CD4-positive, alpha-beta T cell treated with Interleukin-6 for 4 hours (primary cell): ENCODE measurements at places on chromosomes 3 and 15.
A peak's percentile ranks its signal among the peaks of the same experiment; 100 is the strongest.

DNA sequence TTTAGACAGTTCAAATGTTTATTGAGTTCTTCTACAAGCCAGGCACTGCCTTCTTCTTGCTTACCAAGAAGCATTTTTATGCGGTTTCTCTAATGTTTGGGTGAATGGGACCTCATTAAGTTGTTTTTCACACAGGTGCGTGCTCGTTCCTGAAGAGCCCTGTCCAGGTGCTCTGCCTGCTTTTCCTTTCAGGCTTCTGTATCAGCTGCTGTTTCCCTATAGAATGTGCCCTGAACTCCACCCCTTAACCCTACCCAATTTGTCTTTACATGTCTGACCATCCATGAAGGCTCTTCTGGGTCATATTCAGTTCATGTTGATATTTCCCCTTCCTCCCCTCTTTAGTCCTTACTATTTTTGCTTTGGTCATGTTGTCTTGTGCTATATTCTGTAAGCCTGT lies 22.4 kb upstream of the GOLGA6L10 start:
- no peak for DNase-seq

- DNase-seq: no peak
Observed at GRCh38 chr3:146546366-146546965, 2.1 kb upstream of the PLSCR1 start.

DNA sequence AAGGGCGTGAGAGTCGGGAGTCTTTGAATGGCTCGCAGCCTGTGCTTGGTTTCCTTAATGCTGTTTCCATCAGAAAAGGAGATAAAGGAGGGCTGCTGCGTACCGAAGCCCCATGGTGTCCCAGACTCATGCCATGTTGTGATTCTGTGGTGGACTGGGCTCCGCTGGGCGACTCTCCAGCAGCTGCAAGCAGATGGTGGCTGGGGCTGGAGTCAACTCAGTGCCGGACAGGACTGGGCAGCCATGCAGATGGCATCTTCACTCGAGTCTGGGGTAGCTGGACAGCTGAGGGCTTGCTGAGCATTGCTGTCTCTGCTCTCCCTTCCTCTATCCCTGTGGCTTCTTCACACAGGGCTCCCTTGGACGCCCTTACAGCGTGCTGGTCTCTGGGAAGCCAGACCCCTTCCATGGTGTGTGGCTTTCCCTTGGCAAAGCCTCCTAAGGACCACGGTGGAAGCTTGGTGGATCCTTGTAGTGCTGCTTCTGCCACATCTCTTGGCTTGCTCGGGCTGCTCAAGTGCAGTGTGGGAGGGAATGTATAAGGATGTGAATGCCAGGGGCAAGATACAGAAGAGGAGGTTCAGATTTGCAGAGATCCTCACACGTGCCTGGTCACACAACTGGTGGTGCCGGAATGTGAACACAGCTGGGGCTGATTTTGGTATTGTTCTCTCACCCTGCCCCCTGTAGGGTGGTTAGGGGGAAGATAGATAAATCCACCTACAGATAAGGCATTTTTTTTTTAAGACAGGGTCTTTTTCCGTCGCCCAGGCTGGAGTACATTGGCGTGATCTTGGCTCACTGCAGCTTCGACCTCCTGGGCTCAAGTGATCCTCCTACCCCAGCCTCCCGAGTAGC lies 9.0 kb downstream of the NIPA1 start:
- DNase-seq: no peak

- DNase-seq: no peak
Observed at GRCh38 chr3:22734756-22735155, 468.4 kb upstream of the UBE2E2 start.

DNA sequence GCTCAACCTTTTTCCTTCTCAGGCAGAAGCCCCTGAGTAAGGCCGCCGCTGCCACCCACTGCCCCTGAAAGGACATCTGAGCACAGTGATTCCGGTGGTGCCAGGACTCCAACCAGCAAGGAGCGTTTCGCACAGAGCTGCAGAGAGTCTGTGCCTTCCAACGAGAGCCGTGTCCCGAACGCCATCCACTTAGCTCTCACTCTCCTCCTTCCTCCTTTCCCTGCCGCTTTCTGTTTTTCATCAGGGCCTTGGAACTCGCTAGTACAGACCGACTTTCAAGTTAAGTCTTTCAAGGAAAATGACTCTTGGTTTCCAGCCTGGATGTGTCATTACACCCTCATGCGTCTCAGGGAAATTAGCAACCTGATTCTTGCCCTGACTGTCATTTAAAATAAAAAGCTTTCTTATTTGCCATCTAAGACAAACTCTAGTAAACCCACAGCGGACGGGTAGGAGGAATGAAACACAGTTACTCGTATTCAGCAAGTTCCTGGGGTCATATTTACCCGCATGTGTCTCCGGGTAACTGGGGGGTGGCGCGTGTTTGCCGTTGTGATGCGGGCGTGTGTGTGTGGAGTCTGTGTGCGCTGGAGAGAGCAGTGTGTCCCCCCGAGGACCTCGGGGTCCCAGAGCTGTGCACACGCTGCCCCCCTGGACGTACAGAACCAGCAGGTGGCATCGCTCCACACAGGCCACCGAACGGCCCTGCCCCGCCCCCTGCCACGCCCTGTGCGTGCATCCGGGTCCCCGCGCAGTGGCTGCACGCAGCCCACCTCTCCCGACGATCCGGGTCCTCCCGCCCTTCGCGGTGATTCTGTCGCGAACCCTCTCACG lies 30.4 kb upstream of the ALDH1A3 start:
- peak; percentile 63 for DNase-seq

GRCh38 chr3:46484911-46485778 lies 12.6 kb upstream of the RTP3 start:
- no peak for DNase-seq

DNA sequence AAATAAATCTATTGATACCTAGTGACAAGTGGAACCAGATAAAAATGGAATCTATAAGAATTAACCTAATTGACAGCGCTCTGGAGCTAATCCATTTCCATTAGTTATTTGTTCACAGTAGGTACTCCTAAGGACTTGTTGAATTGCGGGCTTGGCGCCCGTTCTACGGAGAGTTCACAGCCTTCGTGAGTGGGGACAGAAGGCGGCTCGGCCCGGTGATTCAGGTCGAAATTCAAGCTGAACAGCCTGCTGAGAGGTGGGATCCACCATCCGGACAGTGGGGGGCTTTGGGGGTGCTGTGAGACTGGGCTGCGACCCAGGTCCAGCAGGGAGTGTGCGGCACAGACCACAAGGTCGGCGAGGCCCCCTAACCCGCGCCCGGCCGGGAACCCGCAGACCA lies 779 bp upstream of the CTNNB1 start:
- peak; percentile 39 for DNase-seq

GRCh38 chr3:120424976-120425570 lies 25.7 kb downstream of the FSTL1 start:
- DNase-seq: no peak

DNA sequence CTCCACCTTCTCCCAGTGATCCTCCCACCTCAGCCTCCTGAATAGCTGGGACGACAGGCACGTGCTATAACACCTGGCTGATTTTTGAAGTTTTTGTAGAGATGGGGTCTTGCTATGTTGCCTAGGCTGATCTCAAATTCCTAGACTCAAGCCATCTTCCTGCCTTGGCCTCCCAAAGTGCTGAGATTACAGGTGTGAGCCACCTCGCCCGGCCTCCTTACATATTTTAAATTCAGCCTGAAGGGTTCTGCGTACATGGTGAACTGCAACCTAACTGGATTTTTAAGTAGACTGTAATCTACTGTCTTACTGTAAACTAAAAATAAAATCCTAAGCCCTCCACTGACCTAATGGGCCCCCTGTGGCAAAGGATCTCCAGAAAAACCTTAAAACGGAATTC lies 34.1 kb downstream of the MASP1 start:
- DNase-seq: no peak

DNA sequence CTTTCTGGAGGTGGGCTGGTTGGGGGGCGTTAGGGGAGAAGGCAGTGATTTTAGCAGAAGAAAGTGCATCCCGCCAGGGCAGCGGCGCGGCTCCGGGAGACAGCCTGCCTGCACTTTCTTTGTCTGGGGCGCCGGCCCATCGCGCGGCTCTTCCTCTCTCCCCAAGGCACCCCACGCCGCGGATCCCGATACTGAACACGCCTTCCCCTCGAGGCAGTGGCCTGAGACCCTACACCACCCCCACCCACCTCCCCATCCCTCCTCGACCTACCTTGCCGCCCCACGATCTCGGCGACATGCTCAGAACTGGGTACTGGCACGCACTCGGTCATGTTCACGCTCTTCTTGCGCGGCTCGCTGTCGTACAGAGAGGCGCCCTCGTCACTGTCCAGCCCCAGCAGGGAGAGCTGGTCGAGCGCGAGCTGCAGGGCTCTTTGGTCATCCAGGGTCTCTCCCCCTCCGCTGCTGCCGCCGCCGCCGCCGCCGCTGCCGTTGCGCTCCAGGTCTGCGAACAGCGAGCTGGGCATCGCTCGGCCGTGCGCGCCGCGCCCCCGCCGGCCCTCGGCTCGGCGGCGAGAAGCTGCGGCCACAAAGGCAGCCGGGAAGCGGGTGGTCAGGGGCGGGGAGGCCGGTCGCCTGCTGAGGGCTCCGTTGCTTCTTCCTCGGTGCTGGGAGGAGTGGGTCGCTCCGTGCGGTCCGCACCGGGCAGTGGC lies 483 bp downstream of the MEX3B start:
- DNase-seq: peak; percentile 28

DNA sequence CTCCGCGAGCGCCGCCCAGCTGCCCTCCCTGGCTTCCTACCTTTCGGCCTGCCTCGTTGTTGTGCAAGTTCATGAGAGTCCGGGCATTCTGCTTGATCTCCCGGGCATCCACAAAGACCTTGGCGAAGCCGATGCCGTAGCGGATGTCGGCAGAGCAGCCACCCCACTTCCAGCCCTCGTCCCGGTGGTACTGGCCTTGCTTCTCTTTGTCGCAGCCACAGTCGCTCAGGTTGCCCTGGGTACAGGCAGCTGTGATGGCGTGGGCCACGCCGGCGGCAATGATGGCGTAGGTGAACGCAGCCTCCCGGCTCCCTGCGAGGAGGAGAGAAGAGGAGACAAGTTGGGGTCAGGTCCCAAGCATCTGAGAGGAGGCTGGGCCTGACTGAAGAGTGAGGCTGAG lies 25.4 kb downstream of the WNT7A start:
- DNase-seq: no peak

DNA sequence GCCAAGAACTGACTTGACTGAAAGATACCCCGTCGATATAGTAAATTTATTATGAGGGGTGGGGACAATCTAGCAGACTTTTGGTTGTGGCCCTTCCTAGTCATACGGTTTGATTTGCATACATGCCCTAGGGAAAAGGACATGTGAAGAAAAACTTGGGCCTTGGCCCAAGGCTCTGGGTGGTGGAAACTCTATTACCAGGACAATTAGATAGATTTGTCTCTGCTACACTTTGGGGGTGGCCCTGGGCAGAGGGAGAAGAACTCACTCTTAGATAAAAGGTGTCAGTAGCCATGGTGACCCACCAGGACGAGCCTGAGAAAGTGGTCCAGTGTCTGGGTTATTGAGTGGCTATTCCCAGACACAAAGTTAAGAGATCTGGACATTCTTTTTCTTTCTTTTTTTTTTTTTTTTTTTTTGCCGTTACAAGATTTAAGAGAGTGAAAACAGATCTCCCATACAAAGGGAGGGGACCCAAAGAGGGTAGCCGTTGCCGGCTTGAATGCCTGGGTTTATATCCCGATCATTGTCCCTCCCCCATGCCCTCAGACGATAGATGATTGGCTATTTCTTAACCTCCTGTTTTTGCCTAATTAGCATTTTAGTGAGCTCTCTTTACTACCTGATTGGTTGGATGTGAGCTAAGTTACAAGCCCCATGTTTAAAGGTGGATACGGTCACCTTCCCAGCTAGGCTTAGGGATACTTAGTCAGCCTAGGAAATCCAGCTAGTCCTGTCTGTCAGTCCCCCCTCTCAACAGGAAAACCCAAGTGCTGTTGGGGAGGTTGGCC lies 96.4 kb upstream of the SMAD3 start:
- no peak for DNase-seq

DNA sequence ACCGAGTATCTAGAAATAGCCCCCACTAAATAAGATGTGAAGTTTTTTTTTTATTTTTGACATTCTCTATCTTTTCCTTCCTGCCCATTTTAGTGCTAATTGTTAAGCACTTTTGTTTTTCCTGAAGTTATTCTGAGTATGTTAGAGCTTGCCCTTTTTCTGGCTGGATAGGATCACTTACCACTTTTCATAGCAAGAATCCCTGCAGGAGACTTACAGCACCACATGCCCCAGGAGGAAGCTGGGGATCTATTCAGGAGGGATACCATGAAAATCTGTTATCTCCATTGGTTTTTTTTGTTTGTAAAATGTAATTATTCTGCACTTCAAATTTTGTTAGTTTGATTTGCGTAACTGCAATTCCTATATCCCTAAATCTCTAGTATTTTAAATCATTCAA lies 968.4 kb downstream of the ZPLD1 start:
- no peak for DNase-seq

- DNase-seq: peak; percentile 74
Observed at GRCh38 chr3:17841190-17841828, 98.9 kb upstream of the TBC1D5 start.

GRCh38 chr3:149343951-149344350 lies 10.5 kb upstream of the TM4SF18 start:
- no peak for DNase-seq

DNA sequence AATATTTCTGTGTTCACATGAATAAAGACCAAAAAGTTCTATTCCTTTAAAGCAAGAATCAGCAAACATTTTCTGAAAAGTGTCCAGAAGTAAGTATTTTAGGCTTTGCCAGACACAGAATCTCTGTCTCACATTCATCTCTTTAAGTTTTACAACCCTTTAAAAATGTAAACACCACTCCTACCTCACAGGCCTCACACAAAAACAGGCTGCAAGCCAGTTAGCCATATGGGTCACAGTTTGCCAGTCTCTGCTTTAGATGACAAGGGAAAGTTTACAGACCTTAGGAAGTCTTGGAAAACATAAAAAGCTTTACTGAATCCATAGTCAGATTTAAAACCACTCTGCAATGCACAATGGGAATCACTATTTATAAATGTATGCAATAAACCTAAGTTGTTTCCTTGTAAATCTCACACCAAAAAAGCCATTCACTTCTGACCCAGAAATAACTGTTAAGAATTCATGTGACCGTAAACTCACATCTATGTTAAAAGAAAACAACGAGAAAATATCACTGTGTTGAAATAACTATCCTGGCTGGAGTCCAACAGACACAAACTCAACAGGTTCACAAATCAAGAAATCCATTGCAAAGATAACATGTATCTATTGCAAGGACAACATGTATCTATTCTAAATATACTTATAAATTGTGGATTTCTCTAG lies 308.2 kb downstream of the ULK4 start:
- no peak for DNase-seq

DNA sequence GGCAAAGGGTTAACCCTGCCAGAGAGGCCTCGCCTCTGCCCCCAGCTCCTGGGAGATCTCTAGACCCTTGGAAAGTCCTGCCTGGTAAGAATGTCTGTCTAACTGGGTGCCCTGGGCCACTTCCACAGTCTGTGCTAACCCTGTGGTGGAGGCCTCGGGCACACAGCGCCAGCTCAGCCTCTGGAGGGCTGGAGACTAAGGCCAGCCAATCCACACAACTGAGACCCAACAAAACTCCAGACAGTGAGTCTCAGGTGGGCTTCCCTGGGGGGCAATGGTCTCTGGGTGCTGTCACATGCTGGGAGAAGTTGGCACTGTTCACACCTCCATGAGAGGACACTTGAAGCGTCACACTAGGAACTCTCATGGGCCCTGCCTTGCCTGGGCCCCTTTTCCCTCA lies 19.5 kb downstream of the ZXDC start:
- DNase-seq: no peak
